Dermis blood vessel endothelial cell (primary cell): ENCODE measurements at places on chromosomes 5 and 9. TPM values are rescaled to one million over a fixed set of nuclear protein-coding genes. Genes with fewer than 3 reads are reported as not detected.

The C9orf153 gene
- 0.14 TPM in 1 of 2 replicates, not detected in the other for total RNA-seq

The PCDHGA2 gene
- 1.4 TPM in 2 replicates for total RNA-seq

The TGFBI gene
- 3.9 and 9.5 TPM in 2 replicates for total RNA-seq

The PCDHGA1 gene
- total RNA-seq: 0.33 and 0.34 TPM in 2 replicates

The CMBL gene
- 3.6 and 6.3 TPM in 2 replicates for total RNA-seq

The IRX4 gene
- not detected in 2 replicates for total RNA-seq

The CXXC5 gene
- 29.6 and 36.1 TPM in 2 replicates for total RNA-seq

The C5 gene
- total RNA-seq: 2.2 and 2.6 TPM in 2 replicates

The SWI5 gene
- total RNA-seq: 26.9 and 29.1 TPM in 2 replicates

The MYO10 gene
- total RNA-seq: 99.8 and 140 TPM in 2 replicates

The CCL19 gene
- total RNA-seq: not detected in 2 replicates

The LHX3 gene
- total RNA-seq: not detected in 2 replicates

The EPB41L4B gene
- 0.34 and 0.79 TPM in 2 replicates for total RNA-seq

The ZFP2 gene
- total RNA-seq: 0.60 and 1.0 TPM in 2 replicates

The SKP1 gene
- 172 and 393 TPM in 2 replicates for total RNA-seq

The SMIM33 gene
- not detected in 2 replicates for total RNA-seq

DNA sequence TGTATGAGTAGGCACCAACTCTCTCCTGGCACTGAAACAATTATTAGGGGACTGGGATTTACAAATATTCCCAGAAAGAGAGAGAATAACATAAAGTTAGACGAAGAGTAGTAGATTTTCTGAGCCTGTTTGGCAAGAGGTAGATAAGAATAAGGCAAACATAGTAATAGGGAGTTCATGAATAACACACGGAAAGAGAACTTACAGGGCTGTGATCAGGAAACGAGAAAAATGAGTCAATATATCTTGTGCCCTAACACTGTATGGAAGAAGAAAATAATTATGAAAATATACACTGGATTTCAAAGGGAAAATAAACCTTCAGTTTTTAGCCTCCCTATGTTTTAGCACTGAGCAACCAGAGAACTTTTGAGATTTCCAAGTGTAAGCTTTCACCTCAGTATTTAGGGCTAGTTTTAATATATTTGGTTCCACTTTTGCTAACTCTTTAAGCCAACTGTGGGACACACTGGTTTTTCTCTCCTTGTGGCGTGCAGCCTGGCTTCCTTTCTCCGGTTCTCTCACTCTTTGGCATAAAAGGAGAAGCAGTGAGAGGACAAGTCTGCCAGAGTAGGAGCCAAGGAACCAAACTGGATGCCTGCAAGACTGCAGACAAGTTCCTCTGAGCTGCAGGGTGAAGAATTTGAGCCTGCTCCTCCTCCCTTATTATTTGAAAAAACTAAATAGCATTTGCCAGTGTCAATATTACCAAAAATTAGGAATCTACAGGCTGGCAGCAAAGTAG lies 6.6 kb upstream of the KCNN2 start:
- DNase-seq: peak; percentile 17

DNA sequence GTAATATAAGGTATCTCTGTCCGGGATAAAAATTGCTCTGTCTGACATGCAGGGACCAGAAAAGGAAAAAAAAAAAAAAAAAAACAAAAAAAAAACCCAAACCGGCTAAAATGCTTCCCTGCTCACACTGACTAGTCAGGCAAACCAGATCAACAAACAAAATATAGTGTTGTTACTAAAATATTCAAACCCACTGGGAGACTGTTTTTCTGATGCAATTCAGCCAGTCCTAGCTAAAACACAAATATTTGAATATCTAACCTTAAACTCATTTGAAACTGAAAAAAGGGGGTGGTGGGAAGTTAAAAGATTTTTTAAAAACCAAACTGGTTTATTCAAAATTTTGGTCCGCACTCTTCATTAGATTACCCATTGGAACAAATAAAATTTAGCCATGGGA lies 61.0 kb downstream of the APBA1 start:
- DNase-seq: no peak

DNA sequence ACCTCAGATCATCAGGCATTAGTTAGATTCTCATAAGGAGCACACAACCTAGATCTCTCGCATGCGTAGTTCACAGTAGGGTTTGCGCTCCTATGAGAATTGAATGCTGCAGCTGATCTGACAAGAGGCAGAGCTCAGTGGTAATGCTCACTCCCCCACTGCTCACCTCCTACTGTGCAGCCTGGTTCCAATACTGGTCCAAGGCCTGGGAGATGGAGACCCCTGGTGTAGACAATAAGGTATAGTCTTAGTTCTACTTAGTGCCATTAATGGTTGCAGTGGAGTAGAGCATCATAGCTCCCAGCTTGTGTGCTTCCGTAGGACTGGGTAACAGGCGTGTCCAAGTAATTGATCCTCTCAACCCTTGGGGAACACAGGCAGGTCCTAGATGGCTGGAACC lies 70.4 kb upstream of the ANKRD55 start:
- DNase-seq: no peak

GRCh38 chr5:158921441-158922262 lies 178.1 kb downstream of the EBF1 start:
- DNase-seq: no peak

DNA sequence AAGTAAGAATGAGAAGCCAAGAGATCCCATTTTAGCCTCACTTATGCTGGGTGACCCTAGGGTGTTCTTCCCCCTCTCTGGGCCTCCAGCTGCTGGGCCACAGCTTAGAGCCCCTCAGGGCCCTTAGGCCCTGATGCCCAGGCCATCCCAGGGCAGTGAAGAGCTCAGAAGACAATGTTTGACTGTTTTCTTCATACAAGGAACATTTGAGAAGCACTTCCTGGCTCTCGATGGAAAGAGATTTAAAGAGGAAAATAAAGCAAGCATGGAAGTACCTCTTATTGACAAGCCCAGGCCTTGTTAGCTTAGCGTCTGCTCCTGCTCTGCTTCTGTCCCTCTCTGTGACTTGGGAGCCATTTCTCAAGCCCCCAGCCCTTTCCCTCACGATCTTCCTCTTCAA lies 165.9 kb upstream of the SMIM23 start:
- DNase-seq: no peak

DNA sequence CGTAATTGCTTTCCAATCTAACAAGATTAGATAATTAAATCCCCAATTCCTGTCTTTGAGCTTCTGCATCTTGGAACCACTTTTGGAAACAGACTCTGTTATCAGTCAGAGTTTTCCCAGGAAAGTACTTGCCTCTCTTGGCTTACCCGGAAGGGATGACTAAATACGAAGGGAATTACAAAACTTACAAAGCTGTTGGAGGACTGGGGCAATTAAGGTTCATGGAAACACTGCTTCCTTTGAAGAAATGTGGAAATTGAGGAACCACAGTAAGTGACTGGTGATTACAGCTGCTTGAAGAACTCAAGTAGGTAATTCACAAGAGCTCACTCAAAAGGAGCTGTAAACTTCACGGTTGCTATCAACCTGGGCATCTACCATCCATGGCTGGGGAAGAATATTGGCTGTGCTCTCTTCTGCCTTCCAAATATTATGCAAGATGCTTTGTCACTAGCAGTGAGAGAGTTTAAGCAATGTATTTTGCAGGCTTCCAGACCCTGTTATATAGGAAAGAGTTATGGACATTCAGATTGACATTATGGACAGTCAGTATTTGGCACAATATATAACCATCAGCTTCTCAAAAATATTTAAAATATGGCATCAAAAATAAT lies 104.6 kb upstream of the MAN2A1 start:
- peak; percentile 15 for DNase-seq

DNA sequence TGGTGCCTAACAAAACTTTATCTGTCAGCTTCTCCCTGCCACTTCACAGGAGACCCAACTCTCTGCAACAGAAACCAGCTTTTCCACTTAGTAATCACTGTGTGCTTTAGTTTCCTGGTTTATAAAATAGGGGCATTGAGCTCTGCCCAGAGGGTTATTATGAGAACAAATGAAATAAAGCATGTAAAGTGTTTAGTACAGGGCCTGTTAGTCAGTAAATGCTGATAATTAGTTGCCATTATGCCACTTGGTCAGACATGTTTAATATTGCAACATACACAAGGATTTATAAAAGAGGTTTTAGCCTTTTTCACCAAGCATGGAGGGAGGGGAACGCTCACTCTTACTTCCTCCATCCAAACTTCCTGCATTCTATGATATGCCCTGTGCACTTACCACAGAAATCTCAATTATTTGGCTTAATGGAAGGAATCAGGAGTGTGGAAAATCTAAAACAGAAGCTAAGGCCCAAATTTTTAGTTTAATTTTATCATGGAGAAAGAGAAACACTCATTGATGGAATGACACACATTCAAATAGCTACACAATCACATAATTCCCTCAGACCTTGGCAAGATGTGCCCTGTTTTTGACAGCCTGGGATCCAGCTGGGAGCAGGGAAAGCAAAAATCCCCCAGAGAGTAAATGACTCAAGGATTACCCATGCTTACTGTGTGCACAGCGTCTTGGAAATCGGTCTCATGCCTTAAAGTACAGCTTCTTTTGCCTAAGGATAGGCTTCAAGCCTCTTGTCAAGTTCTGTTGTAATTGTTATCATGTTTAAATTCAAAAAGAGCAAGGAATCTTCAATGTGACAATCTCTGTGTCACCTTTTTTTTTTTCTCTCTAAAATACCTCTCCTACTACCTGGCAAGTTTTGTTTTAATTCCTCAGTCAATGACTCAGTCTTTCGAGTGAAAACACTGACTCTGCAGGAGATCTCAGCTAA lies 34.0 kb downstream of the ZNF474 start:
- no peak for DNase-seq

- DNase-seq: no peak
Measured at GRCh38 chr9:20989923-20990341, 41.5 kb downstream of the HACD4 start.

GRCh38 chr5:132327252-132327955 lies 33.2 kb downstream of the SLC22A4 start:
- DNase-seq: no peak

- no peak for DNase-seq
Measured at GRCh38 chr5:105872569-105873270, 1798.0 kb downstream of the EFNA5 start.

GRCh38 chr5:115463983-115464382 lies 80.6 kb downstream of the FEM1C start:
- no peak for DNase-seq

GRCh38 chr9:126692759-126693427 lies 79.2 kb downstream of the LMX1B start:
- no peak for DNase-seq

- DNase-seq: peak; percentile 11
Measured at GRCh38 chr9:33850677-33851076, 33.7 kb downstream of the UBE2R2 start.

- no peak for DNase-seq
Measured at GRCh38 chr5:138366632-138367382, 14.3 kb downstream of the KDM3B start.

DNA sequence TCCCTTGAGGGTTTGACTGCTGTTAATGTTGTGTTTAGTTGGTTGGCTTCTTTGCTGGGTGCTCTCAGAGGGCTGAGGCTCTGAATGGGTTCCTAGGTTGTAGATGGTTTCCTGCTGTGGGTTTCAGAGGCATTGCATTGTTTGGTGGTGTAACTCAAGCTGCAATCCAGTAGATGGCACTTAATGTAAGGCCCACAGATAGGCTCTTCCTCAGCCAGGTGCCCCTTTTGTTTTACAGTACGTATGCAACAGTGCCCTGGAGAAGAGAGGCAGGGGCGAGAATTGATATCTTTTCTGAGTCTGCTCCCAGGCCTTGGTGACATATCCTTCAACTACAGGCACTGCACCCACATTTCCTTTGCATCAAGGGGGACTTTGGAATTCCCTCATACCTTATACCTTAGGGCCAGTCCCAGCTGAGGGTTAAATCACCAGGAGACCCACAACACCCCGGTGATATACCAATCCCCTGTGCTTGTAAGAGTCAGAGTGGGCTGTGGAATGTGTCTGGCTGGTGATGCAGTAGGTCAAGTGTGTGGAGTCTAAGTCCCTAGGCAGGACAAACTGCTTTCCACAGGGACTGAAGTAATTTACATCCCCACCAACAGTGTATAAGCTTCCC lies 7.0 kb upstream of the UGT3A2 start:
- DNase-seq: peak; percentile 20

GRCh38 chr5:33487236-33487635 lies 46.5 kb downstream of the TARS1 start:
- DNase-seq: no peak

- DNase-seq: no peak
Measured at GRCh38 chr9:76400534-76401096, 6.4 kb upstream of the RFK start.

- DNase-seq: no peak
Measured at GRCh38 chr5:146785065-146785464, 93.5 kb downstream of the PPP2R2B start.

GRCh38 chr5:22665801-22666200 lies 187.3 kb downstream of the CDH12 start:
- DNase-seq: no peak

DNA sequence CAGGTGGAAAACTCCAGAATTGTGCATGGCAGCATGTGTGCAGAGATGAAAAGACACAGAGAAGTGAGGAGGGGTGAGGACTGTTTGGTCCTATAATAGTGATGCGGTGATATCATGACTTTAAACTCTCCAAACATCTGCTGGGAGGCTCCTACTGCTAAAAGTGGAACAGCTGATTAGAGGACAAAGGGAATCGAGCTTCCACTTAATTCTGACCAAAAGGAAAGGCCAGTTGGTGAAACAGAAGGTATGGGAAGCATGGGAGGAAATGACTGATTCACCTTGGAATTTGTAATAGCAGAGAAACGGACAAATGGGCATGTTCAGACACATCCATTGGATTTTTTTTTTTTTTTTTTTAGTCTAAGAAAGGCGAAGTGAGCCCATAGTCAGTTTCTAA lies 67.5 kb upstream of the MAMDC2 start:
- peak; percentile 89 for DNase-seq

- DNase-seq: peak; percentile 7
Measured at GRCh38 chr5:138274189-138274853, at the start of gene GFRA3. Gene GFRA3 (minus strand): TSS chr5:138274621. CDS start chr5:138274424, 197 bp downstream.

DNA sequence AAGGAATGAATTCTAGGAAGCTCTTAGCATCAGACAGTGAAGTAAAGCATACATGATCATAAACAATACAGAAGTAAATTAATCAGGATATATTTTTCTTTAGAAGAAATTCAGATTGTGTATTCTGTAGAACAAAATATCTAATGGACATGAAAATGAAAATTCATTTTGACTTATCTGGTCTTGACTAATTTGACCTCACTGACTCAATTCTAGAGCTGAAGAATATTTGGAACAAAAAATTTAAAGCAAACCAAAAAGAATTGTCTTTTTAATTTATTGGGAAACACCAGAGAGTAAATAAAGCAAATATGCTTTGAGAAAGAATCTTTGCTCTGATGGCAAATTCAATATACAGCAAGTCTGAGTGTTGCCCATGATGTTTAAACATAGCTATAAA lies 2.8 kb upstream of the PPP2CA start:
- no peak for DNase-seq

GRCh38 chr5:136062366-136063274 lies 33.8 kb downstream of the TGFBI start:
- peak; percentile 76 for DNase-seq

DNA sequence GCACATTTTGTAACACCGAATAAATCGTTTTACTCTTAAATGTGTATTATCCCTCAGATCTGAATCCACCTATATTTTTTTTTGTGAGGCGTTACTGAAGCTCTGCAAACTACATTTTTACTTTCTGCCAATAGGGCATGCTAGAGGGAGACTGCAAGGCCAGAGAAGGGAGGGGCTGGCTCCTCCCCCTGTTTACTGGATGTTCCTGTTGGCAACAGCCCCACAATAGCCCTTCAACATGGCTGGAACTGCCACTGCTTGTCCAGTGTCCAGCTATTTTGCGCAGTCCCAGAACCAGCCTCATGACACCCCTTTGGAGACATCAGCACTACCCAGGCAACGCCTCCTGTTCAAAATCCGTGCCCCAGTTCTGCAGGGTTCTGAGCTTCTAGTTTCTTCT lies 85.4 kb upstream of the MIER3 start:
- DNase-seq: no peak
